GM23248 (cell line): ENCODE measurements at places on chromosomes 16 and 17. TPM values are rescaled to one million over a fixed set of nuclear protein-coding genes. Genes with fewer than 3 reads are reported as not detected.

DNA sequence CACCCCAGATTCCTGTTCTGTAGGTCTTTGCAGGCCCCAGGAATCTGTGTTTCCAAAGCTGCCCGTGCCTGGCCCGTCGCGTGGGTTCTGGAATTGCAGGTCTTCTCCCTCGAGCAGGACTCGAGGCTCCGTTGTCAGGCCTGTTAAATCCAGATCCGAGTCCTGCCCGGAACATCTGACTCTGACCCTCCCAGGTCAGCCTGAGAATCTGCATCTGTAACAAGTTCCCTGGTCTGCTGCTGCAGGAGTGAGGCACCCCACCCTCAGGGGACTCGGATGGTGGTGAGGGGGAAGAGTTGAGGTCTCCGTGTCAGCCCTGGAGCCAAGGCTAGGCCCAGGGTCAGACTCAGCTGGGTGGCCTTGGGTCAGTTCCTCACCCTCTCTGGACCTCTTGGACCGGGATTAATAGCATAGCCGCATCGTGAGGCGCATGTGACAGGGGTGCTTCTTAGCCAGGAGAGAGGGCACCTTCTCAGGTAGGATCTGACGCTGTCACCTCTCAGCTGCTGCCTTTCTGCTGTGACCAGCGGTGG, 8.8 kb downstream of the SPIRE2 start:
- H3K36me3 ChIP-seq, result no peaks in the 10 kb centered on the region
- H3K27ac ChIP-seq, result no peak overlapping the region
- DNase-seq, result no peak
- H3K4me1 ChIP-seq, result no peaks in the 10 kb centered on the region

DNA sequence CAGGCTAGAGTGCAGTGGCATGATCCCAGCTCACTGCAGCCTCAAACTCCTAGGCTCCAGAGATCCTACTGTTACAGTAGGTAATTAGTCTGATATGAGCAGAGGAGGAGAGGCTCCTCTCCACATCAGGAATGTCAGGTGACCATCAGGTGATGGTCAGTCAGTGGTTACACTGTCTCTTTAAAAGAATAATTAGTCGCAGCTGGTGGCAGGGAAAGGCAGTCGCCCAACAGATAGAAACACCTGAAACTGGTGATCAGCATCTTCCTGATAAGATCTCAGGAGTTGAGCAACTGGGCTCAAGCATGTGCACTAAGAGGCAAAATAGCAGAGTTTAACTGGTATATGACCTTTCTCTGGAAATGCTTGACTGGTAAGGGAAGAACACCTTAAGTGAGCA, 21.5 kb upstream of the ABCA5 start:
- H3K27ac ChIP-seq, result no peak overlapping the region
- H3K27me3 ChIP-seq, result no peaks in the 10 kb centered on the region; the same call in 1 of the 2 replicates
- no peak overlapping the region for H3K4me3 ChIP-seq

Gene BRICD5
- polyA plus RNA-seq, result 0.22 and 0.56 TPM in 2 replicates

Gene DNAH9
- polyA plus RNA-seq, result not detected in 2 replicates

Gene ZSCAN10
- 0.08 TPM in 1 of 2 replicates, not detected in the other for polyA plus RNA-seq
